GM18507 (cell line): ENCODE measurements at places on chromosomes 2 and 18.
A peak's percentile ranks its signal among the peaks of the same experiment; 100 is the strongest.

- peak; percentile 53 for DNase-seq
These were observed 61.4 kb downstream of the TGOLN2 start for GRCh38 chr2:85266146-85267041.

DNA sequence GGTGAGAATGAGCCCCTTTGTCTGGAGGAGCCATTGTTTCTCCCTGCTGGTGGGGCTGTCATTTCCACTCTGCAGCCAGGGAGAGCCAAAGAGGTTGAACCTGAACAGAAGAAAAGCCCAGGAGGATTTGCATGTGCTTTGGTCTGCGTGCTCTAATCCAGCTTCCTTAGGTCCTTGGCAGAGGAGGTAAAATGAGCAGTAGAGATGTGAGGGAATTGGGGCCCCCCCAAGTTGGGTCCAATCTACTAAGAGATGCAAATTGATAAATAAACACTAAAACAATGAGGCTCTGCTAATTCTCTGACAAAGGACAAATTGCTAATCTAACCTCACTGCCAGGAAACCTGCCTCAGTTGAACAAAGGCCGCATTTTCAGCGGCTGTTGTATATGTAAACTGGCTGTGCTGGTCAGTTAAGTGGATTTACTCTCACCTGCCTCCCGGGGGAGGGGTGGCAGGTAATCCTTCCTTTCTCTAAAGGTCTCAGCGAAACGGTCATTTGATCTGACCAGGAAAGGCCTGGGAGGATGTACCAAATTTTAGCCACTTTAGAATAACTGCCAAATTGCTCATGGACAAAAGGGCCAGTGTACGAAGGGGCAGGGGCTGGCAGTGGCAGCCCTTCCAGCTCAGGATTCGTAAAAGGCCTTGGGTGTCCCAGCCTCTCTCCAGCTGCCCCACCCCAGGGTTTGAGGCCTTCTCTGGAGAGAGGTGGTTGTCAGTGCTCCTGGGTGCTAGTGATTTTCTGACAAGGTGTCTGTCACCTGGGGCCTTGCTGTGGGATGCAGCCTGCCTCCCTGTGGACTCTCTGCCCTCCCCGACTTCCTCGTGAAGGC, 193.6 kb downstream of the MIB1 start:
- no peak for DNase-seq

DNA sequence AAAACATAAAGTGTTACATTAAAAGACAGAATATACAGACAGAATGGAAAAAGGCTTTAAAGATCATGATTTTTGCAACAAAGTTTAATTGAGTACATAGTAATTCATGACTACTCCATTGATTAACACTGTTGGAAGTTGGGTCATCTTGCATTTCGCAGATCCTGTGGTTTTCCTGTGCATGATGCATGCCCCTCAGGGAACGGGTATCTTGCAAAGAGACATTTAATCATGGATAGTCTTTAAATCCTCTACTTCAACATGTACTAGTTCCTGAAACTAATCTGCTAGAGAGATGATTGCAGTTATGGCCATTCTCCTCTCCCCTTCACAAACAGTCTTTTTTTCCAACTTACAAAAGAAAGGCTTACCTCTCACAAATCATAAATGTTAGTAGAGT, 155.6 kb upstream of the DSEL start:
- no peak for DNase-seq

- DNase-seq, result no peak
These were observed 49.5 kb upstream of the PLEKHM3 start for GRCh38 chr2:208074610-208075356.
